ENCODE measurements at places on chromosomes 2 and 18. TPM values are rescaled to one million over a fixed set of nuclear protein-coding genes. Genes with fewer than 3 reads are reported as not detected.

DNA sequence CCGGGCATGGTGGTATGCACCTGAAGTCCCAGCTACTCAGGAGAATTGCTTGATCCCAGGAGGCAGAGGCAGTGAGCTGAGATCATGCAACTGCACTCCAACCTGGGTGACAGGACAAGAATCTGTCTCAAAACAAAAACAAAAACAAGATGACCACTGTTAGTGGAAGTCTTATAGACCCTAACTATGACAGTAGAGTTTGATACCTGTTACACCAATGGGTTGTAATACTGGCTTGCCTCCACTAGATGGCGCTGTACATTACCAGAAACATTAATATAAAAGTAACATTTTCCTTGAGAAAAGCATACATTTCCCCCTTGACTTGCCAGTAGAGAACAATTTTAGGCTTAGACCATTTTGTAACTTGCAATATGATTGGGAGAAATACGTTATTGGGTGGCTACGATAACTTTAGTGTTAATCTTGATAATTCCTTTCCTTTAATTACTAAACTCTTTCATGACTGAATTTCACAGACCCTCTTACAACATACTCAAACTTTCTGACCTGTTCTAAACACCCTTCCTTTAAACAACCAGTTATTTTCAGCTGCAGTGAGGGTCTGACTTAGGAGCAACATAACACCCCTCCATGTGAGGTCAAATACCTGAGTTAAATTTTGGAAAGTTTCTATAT lies 19.5 kb downstream of the SLC25A52 start:
- peak; percentile 41 for DNase-seq

DNA sequence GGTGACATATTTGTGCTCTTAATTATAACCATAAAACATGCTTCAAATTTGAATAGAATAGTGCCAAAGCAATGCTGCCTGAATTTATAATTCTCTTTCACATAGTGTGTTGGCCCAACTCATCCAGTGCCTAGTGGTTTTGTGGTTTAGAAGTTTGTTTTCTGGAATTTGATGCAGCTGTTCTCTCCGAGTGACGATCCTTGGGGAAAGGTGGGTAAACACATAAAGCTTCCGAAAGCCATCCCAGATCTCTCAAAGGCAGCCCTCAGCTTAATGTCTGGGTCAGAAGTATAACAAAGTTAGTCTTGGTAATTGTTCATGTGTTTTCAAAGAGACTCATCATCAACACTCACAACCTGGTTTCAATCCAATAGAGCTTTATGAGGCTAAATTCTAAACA lies 235.6 kb upstream of the CDH2 start:
- no peak for DNase-seq

DNA sequence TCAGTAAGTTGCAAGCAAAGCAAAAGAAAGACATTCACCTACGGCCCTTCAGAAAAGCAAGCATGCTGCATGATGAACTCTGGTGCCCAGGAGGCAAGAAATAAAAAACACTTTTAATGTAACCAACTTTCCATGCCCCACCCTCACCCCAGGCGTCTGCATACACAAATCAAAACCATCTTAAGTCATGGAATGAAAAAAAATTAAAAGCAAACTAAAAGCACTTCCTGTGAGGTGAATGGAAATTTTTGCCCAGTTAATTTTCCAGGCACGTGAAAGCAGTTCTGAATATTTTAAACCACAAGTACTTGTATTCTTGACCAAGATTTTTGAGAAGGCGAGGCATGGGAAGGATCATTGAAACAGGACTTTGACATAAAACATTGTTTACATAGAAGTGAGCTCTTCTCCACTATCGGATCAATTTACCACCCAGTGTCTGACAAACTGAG lies 2.5 kb upstream of the ICOS start:
- no peak for DNase-seq

The SPATA3 gene
- total RNA-seq: not detected

The HJURP gene
- 49.7 TPM for total RNA-seq

The RGPD3 gene
- total RNA-seq: 0.22 TPM

GRCh38 chr2:60070196-60070595 lies 483.3 kb downstream of the BCL11A start:
- no peak for DNase-seq

GRCh38 chr2:19933351-19933981 lies 31.7 kb upstream of the TTC32 start:
- DNase-seq: no peak

The ATG16L1 gene
- total RNA-seq: 39.3 TPM

GRCh38 chr2:182444806-182445205 lies 18.0 kb upstream of the PDE1A start:
- no peak for DNase-seq

The GPR45 gene
- total RNA-seq: not detected

The AQP12A gene
- not detected for total RNA-seq

The SP3 gene
- 87.6 TPM for total RNA-seq

The FECH gene
- 24.8 TPM for total RNA-seq

Measured in H9 (cell line).